T-helper 1 cell treated with Interleukin-12 subunit alpha and Interleukin-12 subunit beta and Interleukin-4 antibody, amounts not matched to agents 30 ng/mL and 1 ng/mL, for 36 hours (primary cell): ENCODE measurements at places on chromosomes 6 and 20. TPM values are rescaled to one million over a fixed set of nuclear protein-coding genes. Genes with fewer than 3 reads are reported as not detected.

Gene C6orf58
- total RNA-seq = not detected in 2 replicates

Gene ECT2L
- total RNA-seq = not detected in 2 replicates

Gene SLC22A23
- 0.29 and 0.42 TPM in 2 replicates for total RNA-seq

Gene ARFGEF3
- 0.15 TPM in 2 replicates for total RNA-seq

Gene TBX18
- total RNA-seq = not detected in 2 replicates

Gene GABRR1
- not detected in 2 replicates for total RNA-seq

Gene RNF144B
- 0.32 and 0.59 TPM in 2 replicates for total RNA-seq

Gene CTAGE9
- total RNA-seq = not detected in 2 replicates

Gene FLRT3
- not detected in 2 replicates for total RNA-seq
